Right kidney (tissue), 9 donors: ENCODE measurements at places on chromosomes 5 and 9.
A peak's percentile ranks its signal among the peaks of the same experiment; 100 is the strongest.

GRCh38 chr5:129099184-129099569, 4.6 kb downstream of the ISOC1 start:
- DNase-seq, result no peak

DNA sequence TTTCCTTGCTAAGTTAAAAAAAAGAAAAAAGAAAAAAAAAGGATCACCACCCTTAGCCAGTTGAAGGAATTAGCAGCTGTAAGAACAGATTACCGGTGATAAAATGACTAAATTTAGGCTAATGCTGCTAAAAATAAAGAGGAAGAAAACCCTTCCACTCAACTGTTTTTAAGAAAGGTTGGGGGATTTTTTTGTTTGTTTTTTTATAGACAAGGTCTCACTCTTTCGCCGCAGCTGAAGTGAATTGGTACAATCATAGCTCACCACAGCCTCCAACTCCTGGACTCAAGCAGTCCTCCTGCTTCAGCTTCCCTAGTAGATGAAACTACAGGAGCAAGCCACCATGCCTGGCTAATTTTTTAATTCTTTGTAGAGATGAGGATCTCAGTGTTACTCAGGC, 101.7 kb downstream of the SNCAIP start:
- no peak for DNase-seq

GRCh38 chr9:34139477-34140146, 13.1 kb upstream of the DCAF12 start:
- no peak for DNase-seq

DNA sequence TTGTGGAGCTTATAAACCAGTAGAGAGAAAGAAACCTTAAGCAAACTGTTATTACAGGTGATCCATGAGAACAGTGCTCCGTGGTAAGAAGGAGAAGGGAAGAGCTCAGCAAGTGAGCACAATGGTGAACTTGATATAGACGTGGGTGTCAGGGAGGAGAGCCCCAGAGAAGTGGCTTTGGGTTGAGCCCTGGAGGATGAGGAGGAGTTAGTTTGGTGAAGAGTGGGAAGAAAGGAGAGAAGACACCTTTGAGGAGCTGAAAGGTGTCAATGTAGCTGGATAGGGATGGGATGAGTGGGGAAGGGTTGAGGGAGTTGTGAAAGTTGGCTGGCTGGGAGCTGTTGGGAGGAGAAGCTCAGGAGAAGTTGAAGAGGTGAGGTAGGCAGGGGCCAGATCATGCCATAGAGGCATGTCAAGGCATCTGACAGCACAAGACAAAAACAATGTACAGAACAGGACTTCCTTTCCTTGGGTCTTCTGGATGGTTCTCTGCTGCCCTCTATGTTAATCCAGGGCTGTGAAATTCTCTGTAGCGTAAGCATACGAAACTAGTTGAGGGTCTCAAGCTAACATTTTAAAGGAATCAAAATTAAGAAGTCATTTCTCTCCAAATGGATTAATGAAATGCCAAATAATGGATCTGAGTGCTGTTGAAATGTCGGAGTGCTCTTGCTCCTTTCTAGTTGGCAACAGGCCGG, 501.9 kb downstream of the KDM4C start:
- no peak for DNase-seq

DNA sequence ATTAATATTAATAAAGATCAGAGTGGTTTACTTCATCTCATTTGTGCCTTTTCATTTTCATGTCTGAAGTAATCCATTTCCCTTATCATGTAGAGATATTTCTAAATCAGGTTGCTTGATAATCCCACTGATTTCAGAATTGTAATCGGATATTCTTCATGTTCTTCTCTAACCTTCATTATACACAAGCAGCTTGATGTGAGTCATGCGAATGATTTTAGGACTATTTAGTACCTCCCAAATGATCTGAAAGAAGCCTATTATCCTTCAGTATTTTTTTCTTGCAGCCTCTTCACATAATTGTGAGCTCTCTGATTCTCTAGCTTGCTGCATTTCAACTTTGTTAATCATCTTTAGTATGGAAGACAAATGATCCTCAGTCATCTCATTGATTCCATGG, 182.0 kb downstream of the GIN1 start:
- no peak for DNase-seq

- DNase-seq, result no peak
These were observed 12.6 kb downstream of the LRSAM1 start for GRCh38 chr9:127463911-127464310.

GRCh38 chr5:11531811-11532555, 372.3 kb downstream of the CTNND2 start:
- no peak for DNase-seq

- DNase-seq, result no peak
These were observed 8.4 kb upstream of the IL6ST start for GRCh38 chr5:56003179-56003578.

GRCh38 chr9:129370770-129371169, 192.7 kb upstream of the IER5L start:
- no peak for DNase-seq

- no peak for DNase-seq
These were observed 1609.2 kb upstream of the ACO1 start for GRCh38 chr9:30775236-30775635.

DNA sequence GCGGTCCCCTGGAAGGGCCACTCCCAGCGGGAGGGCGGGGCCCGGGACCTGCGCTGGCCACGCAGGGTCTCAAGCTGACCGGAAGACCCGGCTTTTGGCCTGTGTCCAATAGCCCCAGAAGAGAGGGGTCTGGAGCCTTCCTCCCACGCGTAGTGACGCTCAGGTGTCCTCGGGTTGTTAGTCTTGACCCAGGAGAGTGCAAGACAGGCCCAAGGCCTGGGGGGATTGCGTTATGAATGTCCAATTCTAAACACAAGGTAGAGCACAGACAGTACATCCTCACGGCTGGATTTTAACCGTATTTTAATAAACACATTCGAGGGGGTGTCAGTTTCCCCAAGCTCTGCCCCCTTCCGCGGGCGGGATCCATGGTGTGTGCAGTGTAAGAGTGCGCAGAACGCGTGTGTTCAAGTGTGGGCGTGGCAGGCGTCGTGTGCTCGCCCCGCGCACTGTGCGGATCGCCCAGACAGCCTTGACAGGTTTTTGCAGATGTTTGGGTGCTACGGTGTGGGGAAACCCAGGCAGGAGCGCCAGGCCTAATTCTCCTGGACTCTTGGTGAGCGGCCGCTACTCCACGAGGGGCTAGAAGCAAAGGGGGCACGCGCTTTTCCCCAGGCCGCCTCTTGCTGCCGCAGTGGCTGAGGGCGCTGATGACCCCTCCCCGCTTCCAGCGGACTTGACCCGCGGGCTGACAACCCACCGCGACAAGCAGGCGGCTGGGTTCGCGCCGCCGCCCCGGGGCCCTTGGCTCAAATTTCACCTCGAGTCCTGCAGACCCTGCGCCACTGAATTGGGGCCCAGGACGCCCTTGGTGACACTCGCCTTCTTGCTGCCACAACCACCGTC, 6.1 kb upstream of the DMRT3 start:
- peak; percentile 75 for DNase-seq

GRCh38 chr9:4604678-4605095, 57.4 kb upstream of the PLPP6 start:
- no peak for DNase-seq

DNA sequence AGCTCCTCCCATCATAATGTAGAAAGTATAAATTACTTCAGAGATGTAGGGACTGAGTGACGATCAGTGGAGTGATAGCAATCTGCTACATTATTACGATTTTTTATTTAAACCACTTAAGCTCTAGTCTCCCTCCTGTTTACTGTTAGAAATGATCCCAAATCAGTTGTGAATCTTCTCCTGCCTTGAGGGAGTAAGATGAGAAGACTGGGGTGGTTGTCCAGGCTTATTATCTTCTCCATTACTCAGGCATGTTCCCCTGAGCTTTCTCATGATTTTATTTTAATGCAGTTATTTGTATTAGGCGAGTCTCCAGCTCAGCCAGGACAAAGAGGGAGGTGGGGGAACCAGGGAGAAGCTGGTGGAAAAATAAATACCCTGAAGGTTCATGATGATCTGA, 48.2 kb upstream of the CTNNA1 start:
- DNase-seq, result no peak

DNA sequence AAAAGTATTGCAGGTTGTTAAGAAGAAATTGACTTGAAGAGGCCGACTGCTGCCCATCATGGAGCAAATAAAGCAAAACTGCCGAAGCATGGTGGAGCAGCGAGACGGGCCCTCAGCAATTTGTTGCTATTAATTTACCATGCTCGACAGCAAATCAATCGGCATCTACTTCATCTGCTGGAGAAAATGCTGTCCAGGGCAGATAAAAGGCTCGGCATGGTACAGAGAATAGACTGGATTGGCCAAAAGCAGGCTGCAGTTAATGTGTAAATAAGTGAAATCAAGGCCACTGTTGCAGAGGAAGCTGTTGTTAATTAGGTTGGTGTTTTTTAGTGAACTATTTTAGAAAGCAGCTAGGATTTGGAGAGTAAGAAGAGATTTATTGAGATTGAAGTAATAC, 8.3 kb downstream of the TLE4 start:
- no peak for DNase-seq

- DNase-seq, result no peak
These were observed 112.2 kb upstream of the ADRA1B start for GRCh38 chr5:159804121-159804520.

- DNase-seq, result no peak
These were observed 184.1 kb upstream of the ADRA1B start for GRCh38 chr5:159732220-159732619.

DNA sequence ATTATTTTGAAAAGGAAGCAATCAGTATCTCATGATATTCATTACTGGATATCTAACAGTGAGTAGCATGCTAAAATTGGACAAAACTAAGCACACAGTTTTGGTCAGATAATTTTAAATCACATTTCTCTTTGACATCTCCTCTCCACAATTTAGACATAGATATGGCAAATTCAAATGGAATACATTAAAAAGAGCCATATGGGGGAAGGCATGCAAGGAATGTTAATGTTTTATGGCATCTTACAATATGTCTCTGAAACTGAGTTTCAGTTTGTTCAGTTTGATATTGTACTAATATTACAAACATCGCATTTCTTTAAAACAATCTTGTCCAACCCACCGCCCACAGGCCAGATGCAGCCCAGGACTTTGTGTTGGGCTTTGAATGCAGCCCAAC, 151.0 kb downstream of the HTR1A start:
- DNase-seq, result no peak

DNA sequence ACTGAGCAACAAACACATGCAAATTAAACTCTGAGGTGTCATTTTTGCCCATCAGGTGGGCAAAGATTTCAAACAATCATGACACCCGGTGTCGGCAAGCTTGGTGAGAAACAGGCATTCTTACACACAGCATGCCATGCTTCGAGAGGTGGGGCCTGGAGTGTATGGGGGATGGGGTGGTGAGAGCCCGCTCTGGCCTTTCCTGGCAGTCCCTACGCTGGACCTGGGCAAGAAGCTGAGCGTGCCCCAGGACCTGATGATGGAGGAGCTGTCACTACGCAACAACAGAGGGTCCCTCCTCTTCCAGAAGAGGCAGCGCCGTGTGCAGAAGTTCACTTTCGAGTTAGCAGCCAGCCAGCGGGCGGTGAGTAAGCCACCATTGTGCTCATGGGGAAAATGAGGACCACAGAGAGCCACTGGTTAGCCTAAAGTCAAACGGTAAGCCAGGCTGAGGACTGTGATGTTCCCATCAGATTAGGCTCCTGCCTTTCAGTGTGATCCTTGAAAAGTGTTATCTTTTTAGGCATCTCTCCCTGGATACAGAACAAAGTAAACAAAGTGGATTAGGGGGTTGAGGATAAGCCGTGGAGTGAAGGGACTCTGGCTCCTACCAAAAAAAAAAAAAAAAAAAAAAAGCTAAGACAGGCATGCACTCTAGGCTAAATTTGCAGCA, 9.4 kb downstream of the MYOZ3 start:
- no peak for DNase-seq
